OCI-M1 (cell line): ENCODE measurements at places on chromosomes 6 and 20.
A peak's percentile ranks its signal among the peaks of the same experiment; 100 is the strongest.

DNA sequence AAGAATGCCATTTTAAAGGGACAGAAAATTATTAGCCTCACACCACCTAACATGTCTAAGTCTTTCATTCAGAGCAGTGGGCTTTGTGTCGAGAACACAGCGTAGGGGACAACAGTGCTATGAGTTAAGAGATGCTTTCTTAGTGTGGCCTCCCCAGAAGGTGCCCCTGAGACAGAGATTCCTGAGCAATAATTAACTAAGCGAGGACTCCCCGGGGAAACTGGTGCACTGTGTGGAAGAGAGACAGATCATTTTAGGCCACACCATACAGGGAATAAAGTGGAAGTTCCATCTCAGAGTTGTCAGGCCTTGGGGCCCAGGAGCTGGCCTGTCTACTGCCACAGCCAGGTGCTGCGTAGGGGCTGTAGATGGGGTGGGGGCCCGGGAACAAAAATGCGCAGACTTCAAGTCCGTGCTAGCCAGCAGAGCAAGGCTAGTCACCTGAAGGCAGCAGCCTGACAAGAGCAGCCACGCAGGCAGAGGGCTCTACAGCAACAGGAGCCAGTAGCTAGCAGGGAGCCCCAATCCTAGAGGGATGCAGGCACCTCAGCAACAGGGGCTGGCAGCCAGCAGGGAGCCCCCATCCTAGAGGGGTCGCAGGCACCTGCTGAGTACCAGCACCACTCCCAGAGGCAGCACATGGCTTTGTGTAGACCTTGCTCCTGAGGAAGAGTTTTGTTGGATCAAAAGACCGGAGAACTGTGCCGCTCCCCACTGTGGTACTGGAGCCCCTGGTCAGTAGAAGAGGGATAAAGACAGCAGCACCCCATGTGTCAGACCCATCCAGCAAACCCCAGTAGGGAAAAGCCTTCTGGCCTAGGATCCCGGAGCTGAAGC, 63.0 kb upstream of the NXT1 start:
- DNase-seq = no peak

- no peak for DNase-seq
Measured at GRCh38 chr6:20918868-20919267, 384.6 kb downstream of the CDKAL1 start.

DNA sequence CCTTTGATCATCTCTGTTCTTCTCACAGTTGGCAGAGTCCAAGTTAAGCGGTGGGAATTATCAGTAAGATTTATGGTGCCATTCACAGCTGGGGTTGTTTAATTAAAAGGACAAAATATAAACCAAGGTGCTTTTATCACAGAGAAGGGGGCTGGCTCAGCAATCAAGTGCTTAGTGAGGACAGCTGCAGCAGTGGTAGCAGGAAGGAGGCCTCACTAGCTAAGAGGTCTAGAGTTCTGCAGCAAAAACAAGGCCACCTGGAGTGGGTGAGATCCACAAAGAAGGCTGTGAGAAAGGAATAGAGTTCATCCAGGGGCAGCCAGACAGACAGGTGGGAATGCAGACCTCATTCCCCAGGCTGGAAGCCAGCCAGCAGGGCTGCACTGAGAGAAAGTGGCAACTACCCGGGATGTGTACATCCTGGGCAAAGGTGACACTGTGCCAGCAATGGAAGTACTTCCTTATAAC, 37.1 kb downstream of the PIGU start:
- DNase-seq = no peak

DNA sequence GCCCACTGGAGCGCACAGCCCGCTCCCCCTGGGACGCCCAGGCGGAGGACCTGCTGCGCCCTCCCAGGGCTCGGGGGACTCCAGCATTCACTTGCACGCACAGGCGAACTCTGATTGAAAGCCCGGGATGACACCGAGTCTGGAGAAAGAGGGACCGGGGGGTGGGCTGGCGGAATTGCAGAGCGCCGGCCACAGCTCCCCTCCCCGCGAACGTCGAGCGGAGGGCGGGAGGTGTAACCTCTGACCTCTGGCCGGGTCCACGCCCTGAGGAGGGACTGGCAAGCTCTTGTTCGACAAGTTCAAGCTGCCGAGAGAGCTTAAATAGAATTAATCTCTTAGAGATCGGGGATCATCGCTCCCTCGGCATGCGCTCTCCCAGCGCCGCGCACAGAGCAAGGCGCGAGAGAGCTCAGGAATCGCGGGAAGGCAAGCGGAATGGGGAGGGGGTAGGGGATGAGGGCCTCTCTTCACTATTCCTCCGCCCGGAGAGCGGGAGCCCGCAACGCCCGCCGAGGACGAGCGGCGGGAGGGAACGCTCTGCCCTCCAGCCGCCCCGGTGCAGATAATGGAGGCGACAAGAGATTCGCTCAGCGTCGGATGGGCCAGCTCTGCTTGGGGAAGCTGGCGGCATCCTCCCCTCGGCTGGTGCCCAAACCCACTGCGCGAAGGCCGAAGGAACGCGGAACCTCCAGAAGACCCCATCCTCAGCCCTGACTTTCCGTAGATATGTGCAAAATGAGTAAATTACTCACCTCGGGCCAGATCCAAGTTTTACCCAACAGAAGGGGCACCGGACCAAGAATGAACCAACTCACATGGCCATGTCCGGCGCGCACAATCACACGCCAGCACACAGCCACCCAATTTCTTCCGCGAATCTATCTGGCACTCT, 761 bp upstream of the NR2E1 start:
- no peak for DNase-seq

DNA sequence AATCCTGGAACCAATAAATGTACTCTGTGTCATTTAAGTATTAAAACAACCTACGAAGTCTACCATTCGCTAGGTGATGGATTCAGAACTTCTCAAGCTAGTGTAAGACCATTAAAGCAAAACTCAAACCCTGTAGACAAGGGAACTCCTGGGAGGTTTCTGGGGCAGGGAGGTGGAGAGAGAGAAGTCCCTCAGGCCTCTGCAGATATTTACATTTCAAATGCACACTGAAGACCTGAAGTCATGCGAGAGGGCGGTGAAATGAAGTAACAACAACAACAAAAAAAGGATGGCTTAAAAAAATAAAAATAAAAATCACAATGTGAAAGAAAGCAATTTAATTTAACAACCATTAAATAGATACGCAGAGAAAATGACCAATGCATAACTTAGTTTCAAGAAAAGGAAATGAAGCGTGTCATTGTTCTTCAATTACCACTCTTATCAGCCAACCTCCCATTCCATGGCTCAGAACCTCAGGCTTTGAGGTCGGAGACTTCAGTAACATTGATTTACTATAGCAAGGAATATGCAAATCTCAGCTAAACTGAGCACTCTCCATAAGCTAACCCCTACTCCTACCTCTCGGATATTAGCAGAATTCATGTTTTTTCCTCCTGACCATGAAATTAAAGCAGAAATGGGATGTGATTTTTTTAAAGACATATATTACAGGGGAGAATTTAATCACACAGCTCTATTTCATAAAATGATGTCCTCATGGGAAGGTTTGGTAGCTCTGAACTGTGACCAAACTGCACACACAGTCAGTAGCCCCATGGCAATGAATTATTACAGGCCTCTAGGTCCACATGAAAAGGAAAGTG, 140.6 kb downstream of the KIF16B start:
- no peak for DNase-seq

DNA sequence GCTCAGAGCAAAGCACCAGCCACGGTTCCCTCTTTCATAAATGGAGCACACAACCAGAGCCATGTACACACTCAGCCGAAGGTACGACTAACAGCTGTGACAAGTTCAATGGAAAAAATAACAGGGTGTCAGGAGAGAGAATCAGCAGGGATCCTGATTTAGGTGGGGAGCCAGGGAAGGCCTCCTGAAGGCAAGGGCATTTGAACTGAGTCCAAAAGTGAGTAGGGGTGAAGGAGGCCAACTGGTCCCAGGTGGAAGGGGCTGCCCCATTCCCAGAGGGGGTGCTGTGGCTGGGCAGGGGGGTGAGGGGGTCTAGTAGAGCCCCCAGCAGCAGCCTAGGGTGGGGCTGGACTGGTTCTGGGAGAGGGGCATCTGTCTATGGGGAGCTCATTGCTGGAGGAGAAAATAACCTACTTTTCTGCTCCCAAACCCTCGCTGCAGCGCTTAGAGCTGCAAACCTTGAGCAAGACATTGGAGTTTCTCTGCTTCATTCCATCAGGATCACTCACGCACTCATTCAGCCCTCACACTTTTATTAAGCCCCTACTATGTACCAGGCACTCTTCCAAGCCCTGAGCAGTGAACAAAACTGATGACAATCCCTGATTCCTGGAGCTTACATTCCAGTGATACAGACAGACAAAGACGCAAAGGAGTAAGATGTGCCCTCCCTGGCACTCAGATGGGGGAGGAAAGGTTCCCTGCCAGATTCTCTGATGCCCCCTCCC, 113.5 kb downstream of the TOX2 start:
- DNase-seq = no peak

DNA sequence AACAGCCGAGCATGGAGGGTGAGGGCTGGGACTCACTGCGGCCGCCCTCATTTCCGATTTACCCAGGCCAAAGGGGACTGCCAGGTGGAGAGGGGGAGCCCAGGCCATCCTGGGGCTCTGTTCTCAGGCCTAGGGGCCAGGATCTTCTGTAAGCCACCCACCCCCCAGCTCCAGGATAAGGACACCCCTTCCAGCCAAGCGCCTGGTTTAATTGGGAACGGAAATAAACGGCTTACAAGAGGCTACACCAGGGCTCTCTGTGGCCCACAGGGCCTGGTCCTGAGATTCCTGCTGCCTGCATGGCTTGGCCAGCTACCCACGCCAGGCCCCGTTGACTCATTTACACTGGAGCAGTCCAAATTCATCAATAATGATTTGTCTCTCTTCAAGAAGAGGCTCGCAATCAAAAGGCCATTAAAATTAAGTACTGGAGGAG, 68.1 kb upstream of the TOP1 start:
- no peak for DNase-seq

DNA sequence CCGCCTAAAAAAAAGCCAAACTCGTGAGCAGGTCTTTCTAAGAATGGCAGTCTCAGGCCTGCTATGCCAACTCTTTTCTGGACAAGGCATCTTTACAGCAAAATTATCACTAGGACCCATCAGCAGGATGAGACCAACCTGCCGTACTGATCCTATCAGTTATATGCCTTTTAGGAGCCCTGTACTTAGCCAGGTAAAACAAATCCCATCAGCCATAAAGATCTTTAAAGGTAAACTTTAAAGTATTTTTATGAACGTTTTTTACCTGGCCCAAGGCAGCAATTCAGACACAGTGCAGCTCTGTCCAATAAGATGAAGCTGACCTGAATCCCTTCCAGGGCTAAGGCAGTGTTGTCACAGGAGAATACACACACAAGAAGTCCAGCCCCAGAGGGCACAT, 51.3 kb upstream of the TGM3 start:
- DNase-seq = no peak

DNA sequence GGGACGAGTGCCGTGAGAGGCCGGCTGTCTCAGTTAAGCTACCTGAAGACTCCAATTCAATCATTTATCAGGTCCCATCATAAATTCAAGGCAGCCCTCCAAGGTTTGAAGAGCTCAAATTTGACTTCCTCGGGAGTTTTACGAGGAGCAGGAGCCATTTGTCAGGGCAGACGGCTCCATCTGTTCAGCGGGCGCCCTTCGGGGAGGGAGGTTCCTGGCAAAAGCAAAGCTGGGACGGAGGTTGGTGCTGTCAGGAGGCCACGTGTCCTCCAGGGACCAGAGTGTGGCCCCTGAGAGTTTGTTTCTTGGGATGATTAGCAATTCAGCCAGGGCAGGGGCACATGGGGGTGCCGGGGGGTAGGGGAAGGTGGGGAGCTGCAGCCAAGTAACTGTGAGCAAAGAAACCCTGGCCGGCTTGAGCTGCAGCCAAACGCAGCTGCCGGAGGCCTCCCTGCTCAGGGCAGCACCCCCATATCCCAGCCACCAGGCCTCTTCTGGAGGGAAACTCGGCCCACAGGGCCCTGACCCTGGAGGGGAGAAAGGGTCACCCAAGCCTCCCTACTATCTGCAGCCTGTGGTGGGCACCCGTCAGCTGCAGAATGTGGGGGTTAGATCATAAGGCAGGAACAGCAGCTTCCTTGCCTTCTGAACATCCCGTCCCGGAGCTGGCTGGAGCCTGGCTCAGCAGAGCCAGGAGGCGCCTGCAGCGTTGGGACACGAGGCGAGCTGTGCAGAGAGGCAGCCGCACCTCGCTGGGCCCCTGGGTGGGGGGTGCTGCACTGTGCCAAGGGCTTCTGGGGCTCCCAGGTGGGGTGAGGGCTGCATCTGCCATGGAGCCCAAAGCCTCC, 63.6 kb upstream of the GATA5 start:
- DNase-seq = no peak

DNA sequence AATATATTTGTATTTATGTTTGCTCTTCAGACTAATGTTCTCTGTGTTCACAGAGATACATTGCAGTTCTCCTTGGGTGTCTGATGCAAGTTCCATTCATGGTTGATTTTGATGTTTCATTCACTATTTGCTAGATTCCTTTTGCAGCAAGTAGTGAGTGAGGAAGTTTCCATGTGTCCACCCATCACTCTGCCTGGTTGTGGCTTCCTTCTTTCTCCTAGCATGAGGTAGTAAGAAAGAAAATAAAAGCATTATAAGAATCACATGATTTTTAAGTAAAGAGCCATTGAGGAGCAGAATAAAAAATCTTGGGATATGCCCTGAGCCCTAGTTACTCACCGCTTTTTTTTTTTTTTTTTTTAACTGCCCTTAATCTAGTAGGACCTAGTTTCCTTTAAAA, 8.7 kb downstream of the SASH1 start:
- DNase-seq = no peak

- DNase-seq = no peak
Measured at GRCh38 chr6:20629509-20629908, 95.3 kb downstream of the CDKAL1 start.

DNA sequence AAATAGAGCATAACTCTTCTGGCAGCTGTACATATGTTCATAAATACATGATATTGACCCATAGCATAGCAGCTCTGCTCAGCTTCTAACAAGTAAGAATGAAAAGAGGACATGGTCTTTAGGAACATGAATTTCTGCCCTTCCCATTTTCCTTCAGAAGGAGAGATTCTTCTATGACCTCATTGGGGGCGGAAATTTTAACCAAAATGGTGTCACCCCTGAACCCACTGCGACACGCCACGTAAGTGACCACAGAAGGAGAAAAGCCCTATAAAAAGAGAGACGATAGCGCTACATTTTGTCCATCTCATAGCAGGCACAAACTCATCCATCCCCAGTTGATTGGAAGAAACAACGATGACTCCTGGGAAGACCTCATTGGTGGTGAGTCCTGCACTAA, at the start of gene IL17A:
IL17A (plus strand) TSS at position 301 of the 400 bp plus-strand sequence; CDS start at position 358, 57 bp downstream.
- no peak for DNase-seq

DNA sequence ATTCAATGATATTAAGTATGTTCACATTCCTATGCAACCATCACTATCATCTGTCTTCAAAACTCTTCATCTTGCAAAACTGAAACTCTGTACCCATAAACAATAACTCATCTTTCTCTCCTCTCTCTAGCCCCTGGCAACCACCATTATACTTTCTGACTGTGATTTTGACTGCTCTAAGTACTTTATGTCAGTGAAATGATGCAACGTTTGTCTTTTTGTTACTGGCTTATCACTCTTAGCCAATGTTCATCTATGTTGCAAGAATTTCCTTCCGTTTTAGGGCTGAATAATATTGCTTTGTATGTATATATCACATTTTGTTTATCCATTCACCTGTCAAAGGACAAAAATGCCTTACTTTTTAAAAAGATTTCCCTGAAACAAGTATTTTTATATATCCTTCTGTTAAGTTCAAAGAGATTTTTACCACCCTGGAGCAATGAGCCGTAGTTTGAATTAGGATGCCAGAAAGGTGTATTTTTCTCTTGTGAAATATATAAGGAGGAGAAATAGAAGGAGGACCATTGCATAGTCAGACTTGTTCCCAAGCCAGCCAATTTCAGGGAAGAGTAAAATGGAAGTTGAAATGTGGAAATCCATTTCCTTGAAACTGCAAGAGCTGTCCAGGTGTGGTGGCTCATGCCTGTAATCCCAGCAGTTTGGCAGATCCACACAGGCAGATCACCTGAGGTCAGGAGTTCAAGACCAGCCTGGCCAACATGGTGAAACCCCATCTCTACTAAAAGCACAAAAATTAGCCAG, 4.0 kb upstream of the CGAS start:
- peak; percentile 93 for DNase-seq
